ENCODE measurements at places on chromosomes 12 and 14.

DNA sequence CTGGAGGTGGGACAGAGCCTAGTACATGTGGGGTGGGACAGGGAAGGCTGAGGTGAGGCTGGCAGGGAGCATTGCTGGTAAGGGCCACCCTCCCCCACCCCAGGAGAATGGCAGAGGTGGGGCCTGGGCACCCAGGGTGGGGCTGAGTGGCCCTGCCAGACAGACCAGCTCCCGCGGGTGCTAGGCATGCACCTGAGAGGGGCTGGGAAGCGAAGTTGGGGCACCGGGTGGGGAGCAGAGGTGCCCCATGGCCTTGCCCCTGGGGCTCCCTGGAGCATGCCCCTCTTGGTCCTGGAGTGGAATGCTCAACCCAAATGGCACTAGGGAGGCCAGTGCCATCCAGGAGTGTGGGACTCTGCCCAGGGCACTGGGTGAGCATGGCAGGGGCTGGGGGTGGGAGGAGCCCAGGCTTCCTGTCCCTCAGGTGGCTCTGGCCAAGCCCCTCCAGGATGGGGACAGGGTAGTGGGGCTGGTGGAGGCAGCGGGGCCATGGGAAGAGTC, 1.3 kb downstream of the TNFAIP2 start:
- DNase-seq, result no peak

DNA sequence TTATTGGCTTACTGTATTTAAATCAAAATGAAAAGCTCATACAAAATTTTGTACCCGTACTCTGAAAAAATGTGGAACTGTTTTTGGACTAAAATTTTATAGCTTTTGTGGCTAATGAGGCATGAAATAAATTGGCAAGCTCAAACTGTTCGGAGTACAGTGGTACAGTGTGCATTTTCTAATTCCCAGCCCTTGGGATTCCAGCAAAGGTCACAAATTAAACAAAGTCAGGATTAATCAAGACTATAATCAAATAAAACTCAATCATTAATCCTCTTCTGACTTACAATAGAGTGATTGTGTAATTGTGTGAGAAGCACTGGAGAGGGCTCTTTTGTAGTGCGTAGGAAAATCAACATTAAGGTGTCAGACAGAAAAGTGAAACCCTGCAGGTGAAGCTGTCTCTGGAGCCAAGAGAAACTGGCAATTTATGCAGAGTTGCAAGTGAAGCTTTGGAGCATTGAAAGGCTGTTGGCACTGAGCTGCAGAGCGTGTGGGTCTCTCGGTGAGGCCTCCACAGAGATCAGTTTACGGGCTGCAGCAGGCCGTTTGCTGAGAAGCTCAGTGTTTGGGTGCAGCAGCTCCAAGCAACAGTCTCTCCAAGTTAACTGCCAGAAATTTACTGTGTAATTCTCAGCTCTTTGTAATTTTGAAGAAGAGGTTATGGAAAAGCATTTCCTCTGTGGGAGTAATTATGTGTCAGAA, 275.9 kb downstream of the FBXL14 start:
- DNase-seq, result peak; percentile 46

DNA sequence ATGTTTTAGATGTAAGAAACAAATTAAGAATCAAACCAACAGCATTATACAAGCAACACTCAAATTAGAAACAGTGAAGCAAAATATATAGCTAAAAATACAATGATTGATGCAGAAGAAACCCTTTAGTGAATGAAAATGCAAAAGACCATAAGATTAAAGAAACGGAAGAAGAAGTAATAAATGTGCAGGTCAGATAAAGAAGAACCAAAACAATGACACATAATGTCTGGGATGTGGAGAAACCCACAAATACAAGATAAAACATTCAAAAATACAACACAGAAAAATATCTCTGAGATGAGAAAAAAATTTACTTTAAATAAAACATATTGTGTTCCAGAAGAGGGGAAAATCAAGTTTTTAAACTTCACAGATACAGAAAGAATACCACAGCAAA, 73.4 kb upstream of the AVPR1A start:
- DNase-seq, result no peak

DNA sequence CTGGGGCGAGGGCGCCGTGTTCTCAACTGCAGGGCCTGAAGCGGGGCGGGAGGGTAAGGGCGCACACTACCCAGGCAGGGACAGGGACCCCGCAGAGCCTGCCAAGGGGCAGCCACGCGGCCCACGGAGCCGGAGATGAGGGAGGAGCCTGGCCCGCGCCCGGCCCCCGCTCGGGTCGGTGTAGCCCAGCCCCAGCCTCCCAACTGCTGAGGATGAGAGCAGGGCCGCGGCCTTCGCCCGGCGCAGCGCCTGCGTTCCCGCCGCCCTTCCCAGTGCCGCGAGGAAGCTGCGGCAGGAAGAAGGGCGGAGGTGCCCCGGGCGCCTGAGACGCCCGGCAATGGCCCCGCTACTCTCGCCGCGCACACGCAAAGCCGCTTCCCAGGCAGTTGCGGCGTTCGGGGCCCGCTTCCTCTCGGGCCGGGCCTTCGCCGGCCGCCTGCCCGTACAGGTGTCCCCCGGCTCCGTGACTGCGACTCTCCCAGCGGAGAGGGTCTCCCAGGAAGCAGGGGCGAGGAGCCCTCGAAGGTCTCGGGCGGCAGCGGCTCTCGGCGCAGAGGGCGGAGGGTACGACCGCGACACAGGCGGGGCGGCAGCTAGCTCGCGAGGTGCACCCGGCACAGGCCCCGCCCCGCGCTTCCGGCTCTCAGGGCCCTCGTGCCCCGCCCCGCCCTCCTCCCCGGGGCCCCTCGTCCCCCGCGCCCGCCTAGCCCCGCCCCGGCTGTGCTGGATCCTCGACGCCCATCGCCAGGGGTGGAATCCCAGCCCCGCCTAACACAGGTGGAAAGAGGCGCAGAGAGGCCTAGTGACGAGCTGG, 24.8 kb upstream of the YY1 start:
- DNase-seq, result peak; percentile 85

GRCh38 chr12:16612647-16613046, 6.7 kb upstream of the LMO3 start:
- DNase-seq, result no peak

GRCh38 chr12:27969624-27970400, 2.7 kb downstream of the PTHLH start:
- peak; percentile 79 for DNase-seq

DNA sequence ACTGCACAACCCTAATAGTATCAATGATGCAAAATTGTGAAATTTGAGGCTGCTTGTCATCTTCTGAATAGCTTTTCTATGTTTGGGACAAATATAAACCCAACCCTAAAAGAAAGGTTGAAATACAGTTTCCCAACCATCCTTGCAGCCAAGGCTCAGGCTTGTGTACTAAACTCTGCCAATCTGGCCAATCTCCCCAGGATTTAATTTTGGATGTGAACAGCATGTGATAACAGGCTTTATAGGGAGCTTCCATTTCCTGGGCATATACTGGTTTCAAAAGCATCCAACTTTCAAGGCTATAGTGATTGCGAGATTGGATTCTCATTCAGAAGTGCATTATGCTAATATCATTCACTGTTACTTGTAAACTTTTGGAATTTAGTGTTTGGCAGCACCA, 55.7 kb upstream of the MUCL1 start:
- DNase-seq, result no peak

- no peak for DNase-seq
Measured at GRCh38 chr12:41120211-41120610, 67.9 kb upstream of the PDZRN4 start.

Measured in ELF-1 (cell line).